ENCODE measurements at places on chromosomes 16 and 17.

DNA sequence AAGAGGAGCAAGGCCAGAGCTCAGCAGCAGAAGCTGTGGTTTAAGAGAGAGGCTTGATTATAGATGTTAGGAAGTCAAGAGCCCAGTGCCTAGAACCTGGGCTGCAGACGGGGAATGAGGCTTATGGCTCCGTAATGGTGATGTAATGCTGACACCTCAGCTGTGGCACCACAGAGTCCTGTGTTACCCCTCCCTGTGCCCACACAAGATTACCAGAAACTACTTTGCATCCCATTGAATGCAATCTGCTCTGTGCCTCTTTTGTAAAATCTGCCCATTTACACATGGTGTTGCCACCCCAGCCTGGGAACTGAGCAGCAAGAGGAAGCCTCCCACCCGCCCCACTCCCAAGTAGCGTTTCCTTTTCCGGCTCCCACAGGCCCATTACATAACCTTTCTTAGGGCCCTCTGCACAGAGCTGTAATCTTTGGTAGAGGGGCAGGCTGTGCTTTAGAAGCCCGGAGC, 57.0 kb downstream of the PITPNC1 start:
- DNase-seq: no peak

DNA sequence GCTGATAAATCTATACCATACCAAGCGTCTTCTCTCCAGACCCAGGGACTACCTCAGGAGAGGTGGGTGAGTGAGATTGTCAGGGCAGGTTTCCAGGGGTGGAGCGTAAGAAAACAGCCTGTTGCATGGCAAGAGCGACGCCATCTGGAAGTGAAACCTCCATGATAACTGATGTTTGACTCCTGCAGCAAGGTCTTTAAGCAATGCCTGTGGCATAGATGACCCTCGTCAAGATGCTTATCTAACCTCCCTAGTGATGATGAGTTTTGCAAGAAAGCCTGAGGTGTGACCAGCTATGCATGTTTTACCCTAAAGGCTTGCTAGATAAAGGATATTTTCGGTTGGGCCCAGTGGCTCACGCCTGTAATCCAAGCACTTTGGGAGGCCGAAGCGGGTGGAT, 71.6 kb downstream of the GSG1L start:
- DNase-seq: no peak

DNA sequence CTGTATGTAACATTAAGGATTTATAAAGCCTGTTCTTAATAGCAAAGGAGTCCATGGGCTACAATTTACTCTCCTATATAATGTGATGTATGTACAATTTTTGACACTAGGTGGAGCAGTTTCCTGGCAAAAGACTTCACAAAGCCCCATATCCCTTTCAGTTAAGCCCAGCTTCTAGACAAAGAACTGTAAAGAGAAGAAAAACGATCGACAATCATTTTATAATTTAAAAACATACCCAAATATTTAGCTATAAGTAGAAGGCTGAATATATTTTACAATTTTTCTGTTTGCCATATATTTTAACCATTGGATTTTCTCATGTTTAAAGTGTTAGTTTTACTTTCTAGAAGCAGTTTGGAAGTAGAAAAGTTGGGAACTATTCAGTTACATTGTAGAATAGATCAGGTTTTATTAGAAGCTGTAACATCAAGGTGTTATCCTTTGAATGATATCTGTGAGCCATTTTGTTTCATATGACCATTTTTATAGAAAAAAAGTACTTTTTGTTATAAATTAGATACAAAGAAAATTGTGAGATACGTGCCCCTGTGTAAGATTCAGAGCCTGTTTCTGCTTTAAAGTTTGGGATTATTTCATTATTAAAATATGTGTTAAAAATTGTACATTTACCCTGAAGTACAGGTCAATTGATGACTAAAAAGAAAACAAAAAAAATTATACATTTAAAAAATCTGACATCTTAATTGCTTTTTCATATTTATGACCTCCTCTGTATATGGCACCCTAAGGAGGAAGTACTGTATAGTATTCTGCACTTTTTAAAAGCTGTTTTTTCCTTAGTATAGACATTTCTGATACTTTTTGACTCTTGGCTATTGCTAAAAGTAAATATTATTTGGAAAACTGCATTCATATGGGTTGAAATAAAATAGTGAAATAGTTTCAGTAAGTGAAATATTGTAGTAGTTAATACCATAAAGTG, 46.3 kb downstream of the VMP1 start:
- peak; percentile 38 for DNase-seq

DNA sequence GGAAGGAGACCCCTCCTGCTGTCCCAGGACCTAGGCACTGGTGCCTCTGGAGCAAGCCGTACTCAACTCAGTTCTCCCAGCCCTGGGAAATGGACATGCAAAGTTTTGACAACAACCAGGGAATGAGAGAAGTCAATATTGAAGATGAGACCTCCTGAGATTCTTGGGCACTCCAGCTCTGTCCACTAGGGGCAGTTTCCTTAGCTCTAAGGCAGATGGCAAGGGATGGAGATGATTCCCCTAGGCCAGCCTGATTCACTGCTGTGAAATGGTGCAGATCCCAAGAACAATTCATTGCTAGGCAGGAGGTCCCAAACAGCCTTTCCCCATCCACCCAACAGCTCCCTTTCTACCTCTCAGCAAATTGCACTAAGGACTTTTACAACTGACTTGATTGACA, 20.5 kb upstream of the SDR42E2 start:
- DNase-seq: no peak

DNA sequence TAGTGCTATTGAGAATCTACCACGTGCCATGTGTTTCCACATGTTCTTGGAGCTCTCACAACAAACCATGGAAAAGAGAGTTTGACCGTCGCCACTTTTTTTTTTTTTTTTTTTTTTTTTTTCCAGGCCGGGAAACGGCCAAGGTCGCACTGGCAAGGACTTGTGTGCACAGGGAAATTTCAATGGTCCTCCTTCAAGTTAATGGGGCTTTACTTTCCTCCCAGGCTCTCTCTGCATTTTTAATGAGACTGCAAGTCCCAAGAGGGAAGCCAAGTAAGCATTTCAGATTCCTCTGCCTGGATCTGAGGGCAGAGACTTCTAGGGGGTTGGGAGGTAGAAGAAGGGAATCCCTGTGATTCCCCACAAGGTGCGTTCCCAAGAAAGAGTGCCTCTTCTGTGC, 94.7 kb upstream of the MPHOSPH6 start:
- no peak for DNase-seq

- DNase-seq: no peak
These were observed 684 bp downstream of the ZFP90 start for GRCh38 chr16:68539711-68540239.

GRCh38 chr17:81947189-81947588, at the start of gene MYADML2:
Gene MYADML2 (minus strand): TSS chr17:81947233. CDS start chr17:81941741, 5,492 bp downstream.
- DNase-seq: no peak

DNA sequence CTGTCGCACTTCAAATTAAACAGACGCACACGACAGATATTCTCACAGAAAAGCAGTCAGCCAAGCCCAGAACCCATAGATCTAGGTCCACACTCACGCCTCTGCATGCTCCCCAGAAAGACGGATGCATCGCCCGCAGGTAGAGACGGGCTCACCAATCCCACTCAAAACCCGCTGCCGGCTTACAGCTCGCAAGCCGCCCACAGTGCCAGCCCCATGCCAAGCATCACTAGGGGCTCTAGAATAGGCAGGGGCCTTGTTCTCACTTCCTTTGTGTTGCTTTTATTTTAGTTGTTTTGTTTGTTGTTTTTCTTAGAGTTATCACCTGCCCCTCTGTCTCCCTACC, 336 bp upstream of the BMERB1 start:
- DNase-seq: no peak

DNA sequence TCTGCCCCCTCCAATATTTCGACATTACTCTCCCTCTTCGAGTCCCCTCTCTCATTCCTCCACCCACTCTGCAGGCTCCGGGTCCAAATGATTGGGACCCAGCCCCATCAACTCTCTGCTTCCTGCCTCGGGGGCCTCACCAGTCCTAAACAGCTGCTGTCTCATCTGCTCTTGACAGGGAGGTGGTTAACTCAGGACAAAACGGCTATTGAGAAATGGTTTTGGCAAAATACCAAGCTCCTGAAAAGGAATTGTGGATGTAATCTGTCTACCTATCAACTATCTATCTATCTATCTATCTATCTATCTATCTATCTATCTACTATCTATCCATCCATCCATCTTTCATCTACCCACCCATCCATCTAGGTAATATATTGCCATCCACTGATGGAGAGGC, 2.2 kb downstream of the CD300H start:
- DNase-seq: no peak

- DNase-seq: no peak
These were observed 1.9 kb downstream of the ACSF3 start for GRCh38 chr16:89095491-89095951.

- no peak for DNase-seq
These were observed 2.5 kb downstream of the MSRB1 start for GRCh38 chr16:1940273-1941161.
